Cortex of kidney (tissue), 1 donor: ENCODE measurements at places on chromosomes 7 and 10.

GRCh38 chr7:112362731-112363131 lies 87.5 kb upstream of the IFRD1 start:
- no peak for DNase-seq

DNA sequence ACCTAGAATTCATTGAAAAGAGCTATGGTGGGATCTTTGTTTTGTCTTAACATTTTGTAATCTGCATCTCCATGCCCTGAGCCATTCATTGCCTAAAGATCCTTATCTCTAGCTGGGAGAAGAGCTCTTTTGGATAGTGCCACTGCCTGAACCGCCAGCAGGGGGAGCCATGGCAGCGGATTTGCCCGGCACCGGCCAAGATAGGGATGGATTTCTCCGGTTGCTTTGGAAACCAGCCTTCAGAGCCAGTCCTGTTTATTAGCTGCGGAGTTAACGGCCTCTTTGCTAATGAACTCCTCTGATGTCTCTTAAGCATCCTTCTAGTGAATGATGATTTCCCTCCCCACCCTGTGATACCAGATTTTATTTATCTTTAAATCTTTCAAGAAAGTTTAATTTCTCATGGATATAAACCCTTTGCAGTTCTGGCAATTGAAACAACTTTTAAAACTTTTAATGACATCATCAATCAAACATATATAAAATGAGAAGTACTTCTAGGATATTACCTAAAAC lies 58.2 kb upstream of the LYZL2 start:
- DNase-seq = no peak

DNA sequence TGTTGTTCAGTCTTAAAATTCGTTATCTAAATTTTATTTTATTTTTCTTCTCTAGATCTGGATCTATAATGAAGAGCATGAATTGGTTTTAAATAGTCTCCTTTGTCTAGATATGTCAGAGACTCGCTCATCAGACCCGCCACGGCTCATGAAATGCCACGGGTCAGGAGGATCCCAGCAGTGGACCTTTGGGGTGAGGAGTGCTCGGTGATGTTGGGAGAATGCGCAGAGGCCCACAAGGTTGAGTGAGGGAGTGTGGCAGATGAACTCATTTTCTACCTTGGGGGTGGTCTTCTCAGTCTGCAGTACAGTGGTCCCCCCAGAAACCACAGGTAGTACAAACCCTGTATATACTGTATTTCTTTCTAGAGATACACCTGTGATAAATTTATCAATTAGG lies 95.3 kb downstream of the GALNT11 start:
- no peak for DNase-seq

DNA sequence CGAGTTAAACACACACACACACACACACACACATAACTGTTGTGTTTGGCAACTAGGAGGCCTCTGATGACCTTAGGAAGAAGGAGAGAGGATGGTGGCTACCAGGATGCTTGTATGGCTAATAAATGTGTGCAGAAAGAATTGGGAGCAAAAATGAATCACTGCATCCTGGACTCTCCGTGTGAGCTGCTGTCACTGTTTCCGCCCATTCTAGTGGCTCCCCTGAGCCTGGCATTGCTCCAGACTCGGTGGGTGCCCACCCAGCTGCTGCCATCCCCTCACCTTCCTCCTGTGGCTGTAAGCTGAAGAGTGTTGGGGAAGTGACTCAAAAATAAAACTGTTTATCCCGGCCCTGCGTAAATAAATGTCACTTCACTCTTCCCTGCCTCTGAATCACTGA lies 149.5 kb upstream of the MINDY3 start:
- DNase-seq = no peak

GRCh38 chr10:70981936-70982335 lies 93.6 kb upstream of the PCBD1 start:
- no peak for DNase-seq

DNA sequence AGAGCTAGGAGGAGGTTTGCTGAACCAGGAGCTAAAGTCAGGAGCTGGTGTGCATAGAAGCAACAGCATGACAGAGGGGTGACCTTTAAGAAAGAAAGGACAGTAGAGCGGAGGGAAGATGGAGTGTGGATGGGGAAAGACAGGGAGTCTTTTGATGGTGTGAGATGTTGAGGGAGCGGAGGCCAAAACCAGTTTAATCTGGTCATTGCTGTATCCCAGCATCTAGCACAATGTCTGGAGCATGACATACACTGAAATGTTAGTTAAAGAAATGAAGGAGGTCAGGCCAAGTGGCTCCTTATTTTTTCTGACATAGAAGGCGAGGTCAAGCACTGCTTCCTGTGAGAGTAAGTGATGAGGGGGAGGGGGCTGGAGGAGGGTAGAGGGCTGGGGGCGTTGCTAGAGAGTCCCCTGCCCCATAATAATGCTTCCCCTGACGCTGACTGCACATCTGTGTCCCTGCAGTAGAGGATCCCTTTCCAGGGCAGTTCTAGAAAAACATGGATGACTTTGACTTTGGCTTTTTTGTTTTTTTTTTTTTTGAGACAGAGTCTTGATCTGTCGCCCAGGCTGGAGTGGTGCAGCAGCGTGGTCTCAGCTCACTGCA lies 70.2 kb downstream of the ZNF467 start:
- no peak for DNase-seq

- no peak for DNase-seq
Measured at GRCh38 chr10:6175329-6176055, 27.2 kb upstream of the PFKFB3 start.

- DNase-seq = no peak
Measured at GRCh38 chr10:119542988-119543813, 682 bp upstream of the RGS10 start.

GRCh38 chr7:16564909-16565426 lies 38.3 kb downstream of the LRRC72 start:
- DNase-seq = no peak

GRCh38 chr10:48472501-48473069 lies 132.3 kb downstream of the ARHGAP22 start:
- DNase-seq = no peak

DNA sequence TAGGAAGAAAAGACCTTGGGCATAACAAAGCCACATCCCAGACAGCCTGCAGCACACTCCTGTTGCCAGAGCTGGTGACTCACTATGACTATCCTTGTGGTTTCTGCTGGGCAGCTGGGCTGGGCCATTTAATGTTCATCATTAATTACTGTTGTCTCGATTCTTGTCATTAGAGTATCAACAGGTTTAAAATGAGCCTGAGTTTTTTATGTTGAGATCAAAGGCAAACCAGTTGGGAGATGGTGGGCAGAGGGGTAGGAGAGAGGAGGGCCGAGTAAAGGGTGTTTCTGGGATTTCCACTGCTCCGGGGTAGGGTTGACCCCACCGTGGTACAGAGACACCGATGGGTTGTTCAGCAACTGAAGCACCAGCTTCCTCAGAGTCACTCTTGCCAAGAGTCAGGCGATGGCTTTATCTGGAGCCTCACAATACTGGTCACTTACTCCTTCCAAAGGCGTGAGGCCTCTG lies 128.7 kb upstream of the LYZL1 start:
- no peak for DNase-seq

- no peak for DNase-seq
Measured at GRCh38 chr7:54090652-54091213, 451.4 kb upstream of the VSTM2A start.

GRCh38 chr7:31343516-31344305 lies 3.2 kb upstream of the NEUROD6 start:
- DNase-seq = no peak

- no peak for DNase-seq
Measured at GRCh38 chr10:49309691-49310411, 10.9 kb downstream of the C10orf71 start.

DNA sequence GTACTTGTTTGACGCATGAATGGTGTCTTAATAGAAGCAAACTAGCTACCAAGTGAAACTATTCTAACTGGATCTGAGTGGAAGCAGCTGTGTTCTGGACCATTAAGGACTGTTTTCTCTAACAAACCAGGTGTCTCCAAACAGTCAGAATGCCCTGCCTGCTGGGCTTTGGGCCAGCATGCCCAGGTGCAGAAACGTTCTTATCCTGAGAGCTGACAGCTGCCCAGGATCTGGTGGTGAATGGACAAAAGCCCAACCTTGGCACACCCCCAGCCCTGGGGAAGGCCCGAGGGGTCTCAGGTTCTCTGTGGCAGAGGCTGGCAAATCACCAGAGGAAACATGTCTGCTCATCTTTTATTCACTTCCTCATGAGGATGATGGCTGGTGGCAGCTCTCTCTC lies 48.2 kb upstream of the LAMB4 start:
- DNase-seq = no peak

GRCh38 chr10:100826983-100827818 lies 81.8 kb downstream of the PAX2 start:
- no peak for DNase-seq

GRCh38 chr10:86951184-86951761 lies 6.1 kb downstream of the MMRN2 start:
- no peak for DNase-seq

DNA sequence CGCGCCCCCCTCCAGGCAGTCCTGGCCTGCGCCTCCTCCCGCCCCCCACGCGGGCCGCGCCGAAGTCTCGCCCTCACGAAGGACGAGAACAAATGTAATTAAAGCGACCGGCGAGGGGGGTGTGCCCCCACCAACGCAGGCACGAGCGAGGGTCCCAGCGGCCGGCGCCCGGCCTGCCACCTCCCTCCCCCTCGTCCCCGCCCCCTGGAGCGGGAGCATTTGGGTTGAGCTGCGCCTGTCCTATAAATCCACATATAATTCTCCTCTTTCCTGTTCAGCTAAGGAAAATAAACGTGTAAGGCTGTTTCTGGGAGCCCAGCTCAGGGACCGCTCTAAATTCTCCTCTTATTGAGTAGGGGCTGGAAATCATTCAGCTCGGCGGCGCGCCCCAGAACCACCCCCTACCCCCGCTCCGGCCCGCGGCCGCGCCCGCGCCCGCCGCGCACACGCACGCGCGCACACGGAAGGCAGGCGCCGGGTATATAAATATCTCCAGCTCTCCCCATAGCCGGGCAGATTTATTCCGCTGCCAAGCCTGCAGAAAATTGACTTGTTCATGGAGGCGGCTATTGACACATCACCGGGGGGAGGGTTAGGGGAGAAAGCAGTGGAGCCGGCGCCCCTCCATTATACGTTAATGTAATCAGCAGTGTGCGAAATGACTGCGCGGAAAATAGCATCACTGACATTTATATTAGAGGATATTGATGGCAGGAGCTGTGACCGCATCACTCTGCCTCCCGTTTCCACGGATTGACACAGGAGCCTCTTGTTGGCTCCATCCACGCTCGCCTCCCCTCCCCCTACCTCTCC lies 61.6 kb upstream of the BTRC start:
- no peak for DNase-seq

DNA sequence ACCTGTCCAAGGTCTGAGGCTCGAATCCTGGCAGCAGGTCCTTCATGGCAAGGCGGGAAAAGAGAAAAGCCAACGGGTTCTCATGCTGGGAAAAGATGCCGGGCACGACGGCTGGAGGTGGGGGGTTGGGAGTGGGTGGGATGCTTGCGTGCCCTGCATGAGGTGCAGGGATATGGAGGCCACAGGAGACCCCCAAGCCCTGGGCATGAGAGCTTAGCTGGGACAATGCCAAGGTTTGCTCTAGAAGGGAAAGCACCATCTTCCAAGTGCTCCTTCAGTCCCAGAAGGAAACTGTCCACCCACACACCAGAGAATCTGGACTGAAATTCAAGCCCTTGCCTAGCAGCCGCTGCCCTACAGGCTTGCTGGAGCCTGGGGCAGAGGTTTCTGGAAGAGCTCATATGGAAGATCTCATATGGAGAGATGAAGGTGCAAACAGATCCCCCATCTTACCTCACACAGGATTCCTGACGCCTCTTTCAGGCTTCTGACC lies 64.3 kb downstream of the ZRANB1 start:
- no peak for DNase-seq

DNA sequence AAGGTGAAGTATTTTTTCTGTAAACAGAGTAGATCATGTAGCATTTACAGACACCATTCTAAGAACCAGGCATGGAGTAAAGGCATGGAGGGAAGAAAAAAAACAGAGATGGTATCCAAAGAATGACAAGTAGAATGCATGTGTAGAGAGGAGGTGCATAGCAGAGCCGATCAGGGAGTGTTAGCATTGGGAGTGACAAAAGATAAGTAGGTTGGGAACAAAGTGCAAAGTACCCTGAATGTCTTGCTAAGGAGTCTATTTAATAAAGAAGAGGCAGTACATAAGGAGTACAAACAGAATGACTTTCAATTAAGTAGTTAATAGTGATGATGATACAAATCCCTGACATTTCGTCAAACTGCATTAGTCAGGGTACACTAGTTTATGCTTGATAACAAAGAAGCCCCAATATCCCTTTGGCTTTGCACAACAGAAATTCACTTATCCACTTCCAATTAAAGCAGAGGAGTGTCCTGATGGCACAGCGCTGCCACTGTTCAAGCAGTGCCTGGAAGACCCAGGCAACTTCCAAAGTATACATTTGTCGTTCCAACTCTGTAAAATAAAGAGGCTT lies 371.5 kb downstream of the TNS3 start:
- DNase-seq = no peak

DNA sequence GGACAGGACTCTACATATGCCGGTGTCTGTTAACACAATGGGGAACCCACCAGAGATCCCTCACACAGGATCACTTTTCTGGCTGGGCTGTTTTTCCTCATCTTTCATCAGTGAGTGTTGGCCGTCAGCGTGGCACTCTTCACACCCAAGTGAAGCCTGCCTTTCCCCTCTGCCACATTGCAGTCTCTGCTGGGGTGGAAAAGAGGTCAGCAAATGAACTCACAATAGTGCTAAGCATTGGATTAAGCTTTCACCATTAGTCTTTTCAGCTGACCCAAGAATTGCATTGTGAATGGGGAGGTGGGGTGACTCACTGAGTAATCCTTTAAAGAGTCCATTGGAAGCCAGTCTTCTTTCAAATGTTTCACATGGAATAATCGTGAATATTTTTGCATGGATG lies 143.0 kb downstream of the KIAA1217 start:
- no peak for DNase-seq

- no peak for DNase-seq
Measured at GRCh38 chr10:86583983-86584382, 62.4 kb upstream of the WAPL start.

- no peak for DNase-seq
Measured at GRCh38 chr10:1434202-1434601, 303.1 kb downstream of the ADARB2 start.

- DNase-seq = no peak
Measured at GRCh38 chr7:81211204-81211933, 292.5 kb upstream of the SEMA3C start.

- no peak for DNase-seq
Measured at GRCh38 chr10:98295401-98295811, 27.4 kb upstream of the LOXL4 start.
